ENCODE measurements at places on chromosomes 4 and X.

GRCh38 chrX:85244450-85245211 lies 840 bp downstream of the ZNF711 start:
- peak; percentile 61 for DNase-seq

DNA sequence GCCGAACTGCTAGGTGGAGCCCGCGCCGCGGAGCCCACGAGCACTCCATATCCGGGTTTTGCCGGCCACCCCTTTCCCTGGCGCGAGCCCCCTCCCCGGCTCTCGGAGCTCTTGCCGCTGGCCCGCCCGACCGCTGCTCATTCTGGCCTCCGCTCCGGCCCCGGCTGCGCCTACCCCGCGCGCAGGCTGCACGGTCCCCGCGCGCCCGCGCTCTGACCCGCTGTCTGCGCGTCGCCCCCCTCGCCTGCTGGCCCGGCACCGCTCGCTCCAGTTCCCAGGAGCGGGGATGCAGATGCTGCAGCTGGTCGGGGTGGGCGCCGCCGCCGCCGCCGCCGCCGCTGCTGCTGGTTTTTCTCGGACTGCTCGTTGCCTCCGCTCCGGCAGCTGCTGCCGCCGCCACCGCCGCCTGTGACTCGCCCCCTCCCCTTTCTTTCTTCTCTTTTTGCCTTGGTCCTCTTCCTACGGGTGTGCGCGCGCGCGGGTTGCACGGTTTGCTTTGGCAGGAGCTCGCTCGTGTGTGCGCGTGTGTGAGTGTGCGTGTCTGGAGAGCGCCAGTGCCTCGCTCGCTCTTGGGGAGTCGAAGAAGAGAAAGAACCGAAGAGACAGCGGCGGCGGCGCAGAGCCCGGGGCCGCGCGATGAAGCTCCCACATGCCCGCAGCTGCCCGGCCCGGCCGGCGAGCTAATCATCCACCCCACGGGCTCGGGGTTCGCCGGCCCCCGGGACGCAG lies at the start of gene ADGRL3:
Gene ADGRL3 (plus strand): TSS at position 140 of the 729 bp plus-strand sequence.
- DNase-seq, result no peak

DNA sequence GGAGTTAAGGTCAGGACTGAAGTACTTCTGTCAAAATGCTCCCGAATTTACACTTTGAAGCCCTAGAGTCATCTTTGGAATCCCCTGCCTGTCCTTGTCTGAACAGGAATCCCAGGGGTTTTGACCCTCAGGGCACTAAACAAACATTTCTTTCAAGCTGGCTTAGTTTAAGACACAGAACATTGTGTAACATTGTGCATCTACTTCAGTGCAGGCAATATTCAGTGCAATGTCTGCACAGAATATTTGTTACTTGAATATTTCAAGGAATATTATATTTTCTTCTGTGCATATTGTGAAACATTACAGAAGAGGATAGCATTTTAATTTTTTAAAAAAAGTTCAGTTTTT lies 763.4 kb downstream of the PCDH18 start:
- no peak for DNase-seq

- no peak for DNase-seq
Measured at GRCh38 chr4:11783588-11783987, 354.9 kb upstream of the HS3ST1 start.

DNA sequence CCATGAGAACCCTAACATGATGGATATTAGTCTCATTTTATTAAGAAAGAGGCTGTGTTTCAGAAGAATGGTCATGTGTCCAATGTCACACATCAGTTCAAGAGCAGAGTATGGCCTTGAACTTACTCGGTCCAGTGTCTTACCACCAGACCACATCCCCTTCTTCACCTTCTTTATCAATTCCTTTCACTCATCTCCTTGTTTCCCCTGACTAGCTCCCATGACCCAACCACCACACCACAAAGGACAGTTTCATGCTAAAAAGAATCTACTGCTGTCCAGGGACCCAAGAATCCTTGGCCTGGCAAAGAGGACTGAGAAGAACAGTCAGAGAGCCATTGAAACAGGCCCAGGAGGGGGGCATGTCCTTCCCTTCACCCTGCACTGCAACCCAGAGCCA lies 33.6 kb upstream of the MSN start:
- DNase-seq, result no peak

DNA sequence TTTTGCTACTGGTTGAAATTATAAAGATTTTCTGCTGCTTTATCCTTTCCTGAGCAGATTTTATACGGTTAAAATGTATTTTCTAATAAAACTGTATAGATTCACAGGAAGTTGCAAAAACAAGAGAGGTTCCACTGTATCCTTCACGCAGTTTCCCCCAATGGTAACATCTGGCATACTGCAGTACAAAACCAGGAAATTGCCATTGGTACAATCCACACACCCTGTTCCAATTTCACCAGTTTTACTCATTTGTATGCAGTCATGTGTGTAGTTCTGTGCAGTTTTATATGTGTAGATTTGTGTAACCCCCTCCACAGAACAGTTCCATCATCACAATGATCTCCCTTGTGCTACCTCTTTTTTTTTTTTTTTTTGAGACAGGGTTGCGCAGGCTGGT lies 20.0 kb downstream of the DDX3X start:
- DNase-seq, result no peak

DNA sequence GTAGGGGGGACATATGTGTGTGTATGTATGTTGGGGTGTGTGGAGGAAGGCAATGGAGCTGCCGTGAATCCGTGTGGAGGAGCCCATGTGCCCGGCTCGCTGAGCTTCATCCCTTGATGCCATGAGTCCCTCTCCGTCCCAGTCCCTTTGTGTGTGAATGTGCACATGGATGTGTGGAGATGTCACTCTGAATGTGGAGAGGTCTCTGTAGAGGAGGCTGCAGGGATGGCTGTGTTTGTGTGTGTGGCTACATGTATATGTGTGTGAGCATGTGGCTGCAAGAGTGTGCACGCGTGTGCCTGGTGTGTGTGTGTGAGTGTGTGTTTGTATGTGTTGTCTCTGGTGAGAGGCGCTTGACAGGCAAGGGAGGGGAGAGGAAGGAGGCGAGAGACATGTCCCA lies 1.3 kb downstream of the DLG3 start:
- DNase-seq, result no peak

DNA sequence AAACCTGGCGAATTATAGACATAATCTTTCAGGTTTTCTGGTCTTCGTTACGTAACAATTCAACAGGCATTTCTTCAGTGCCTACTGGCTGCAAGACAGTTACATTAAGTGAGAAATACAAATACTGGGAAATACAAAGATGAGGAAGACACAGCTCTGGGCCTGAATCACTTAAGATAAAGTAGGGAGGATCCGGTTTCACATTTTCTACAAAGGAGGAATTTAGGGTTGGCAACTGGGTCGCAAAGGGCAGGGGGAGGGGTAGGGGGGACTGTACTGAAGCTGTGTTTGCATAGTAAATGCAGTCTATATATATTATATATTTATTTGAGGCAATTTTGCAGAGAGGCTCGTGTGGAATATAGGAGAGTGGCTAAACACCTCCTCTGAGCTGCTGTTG lies 107.4 kb downstream of the MAML3 start:
- no peak for DNase-seq

DNA sequence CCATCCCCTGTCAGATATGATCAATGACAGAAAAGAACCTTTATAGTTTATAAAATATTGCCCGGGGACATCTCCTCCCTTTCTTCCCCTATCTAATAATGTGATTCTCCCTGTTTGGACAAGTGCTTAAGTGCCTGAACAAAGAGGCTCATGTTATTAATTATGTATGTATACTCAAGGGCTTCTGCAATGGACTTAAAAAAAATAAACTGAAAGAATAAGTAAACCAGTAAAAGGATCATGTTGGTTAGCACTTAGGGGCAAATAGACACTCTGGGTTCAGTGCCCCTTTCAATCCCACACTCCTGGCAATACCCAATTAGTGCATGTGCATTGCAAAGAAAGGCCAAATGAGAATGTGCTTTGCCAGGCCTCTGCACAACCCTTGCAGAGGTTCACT lies 30.7 kb upstream of the RPS6KA6 start:
- DNase-seq, result no peak

- DNase-seq, result no peak
Measured at GRCh38 chr4:113732967-113733527, 28.5 kb downstream of the CAMK2D start.

GRCh38 chr4:52550186-52550585 lies 108.9 kb downstream of the USP46 start:
- no peak for DNase-seq

GRCh38 chr4:188841523-188841922 lies 702.3 kb downstream of the TRIML1 start:
- DNase-seq, result no peak

GRCh38 chrX:10039821-10040793 lies 72.9 kb downstream of the CLDN34 start:
- peak; percentile 14 for DNase-seq

- no peak for DNase-seq
Measured at GRCh38 chr4:15938182-15938581, 358 bp downstream of the FGFBP1 start.

GRCh38 chr4:106329041-106329618 lies 12.8 kb downstream of the AIMP1 start:
- peak; percentile 66 for DNase-seq

DNA sequence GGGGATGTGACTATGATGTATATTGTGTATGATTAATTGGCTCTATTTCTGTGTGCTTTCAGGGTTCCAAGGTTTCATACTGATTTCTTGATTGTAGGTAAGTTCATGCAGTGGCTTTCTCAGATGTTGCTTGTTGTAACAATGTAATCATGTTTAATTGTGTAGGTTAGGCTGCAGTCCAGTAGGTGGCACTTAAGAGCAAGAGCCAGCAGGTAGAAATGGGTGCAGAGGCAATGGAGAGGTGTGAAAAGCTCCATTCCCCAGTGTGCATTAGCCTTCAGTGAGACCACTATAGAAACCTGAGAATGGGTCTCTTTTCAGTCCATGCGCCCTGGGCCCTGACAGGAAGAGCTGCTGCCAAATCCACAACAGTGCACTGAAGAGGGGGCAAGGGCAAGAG lies 28.2 kb downstream of the DCAF12L2 start:
- no peak for DNase-seq

DNA sequence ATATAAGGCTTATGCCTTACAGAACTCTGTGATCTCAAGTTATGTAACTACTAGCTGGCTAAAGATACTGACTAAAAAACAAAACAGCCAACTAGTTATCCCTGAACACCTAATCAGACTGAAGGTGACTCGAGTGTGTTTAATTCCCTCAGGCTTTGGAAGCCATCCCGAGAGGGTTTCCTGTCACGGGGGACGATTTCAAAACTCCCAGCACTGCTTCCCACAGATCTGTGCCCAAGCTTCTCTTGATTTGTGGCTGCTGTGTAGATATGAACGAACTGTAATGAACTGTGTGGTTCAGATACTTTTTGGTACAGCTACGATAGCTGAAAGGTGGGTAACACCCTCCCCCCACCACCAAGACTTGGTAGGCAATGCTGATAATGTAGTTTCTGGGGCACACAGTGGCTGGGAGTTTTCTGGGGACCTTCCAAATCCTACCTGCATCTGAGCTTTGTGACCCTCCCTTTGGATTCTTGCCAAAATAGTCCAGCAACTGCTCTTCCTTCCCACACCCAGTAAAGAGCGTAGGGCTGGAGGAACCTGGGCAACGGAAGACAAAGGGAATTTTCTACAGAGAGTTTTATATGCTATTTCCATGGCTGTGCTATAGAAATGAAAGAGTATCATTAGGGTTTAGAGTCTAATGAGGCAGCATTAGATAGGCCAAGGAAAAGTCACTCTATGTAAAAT lies 148.8 kb downstream of the MGST2 start:
- no peak for DNase-seq

DNA sequence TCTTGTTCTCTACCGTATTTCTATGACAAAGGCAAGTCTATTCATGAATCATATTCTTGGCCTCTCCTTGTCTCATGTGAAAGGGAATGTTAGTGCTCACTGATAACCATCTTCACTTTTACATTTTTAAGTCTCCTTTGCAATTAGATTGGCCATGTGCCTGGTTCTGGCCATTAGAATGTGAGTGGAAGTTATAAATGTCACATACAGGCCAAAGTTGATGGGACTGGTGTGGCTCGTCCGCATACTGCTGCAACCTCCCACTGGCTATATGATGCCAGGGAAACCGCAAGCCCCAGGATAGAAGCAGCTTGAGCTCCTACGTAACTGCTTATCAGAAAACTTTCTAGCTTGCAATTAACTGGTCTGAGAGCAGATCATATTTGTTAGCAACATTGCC lies 86.1 kb downstream of the MAGEC1 start:
- no peak for DNase-seq

- no peak for DNase-seq
Measured at GRCh38 chr4:47560682-47561081, 75.6 kb downstream of the ATP10D start.

GRCh38 chrX:18146954-18147353 lies 73.7 kb downstream of the BEND2 start:
- DNase-seq, result peak; percentile 43

- DNase-seq, result peak; percentile 93
Measured at GRCh38 chr4:158209825-158210807, at the start of gene TMEM144. TSS of gene TMEM144 (plus strand) at chr4:158210486. CDS start at chr4:158212668, 2,182 bp downstream.

- DNase-seq, result no peak
Measured at GRCh38 chr4:7058792-7059191, 9.1 kb downstream of the GRPEL1 start.

DNA sequence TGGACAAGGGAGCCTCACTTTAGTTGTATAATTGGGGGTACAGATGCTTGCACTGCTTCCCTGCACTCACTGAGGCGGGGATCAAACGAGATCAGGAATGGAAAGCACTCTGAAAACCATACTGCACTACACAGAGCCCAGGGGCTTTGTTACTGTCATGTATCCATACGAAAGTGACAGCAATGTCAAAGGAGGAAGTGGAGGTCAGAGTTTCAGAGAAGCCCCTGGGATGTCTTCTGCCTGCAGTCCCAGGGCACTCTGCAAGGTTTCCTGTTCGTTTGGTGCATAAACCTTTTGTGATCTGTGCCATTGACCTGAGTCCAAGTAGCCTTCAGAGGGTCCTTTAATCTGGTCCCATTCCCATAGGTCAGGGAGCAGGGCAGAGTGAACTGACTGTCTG lies 31.2 kb downstream of the RNF175 start:
- no peak for DNase-seq

GRCh38 chrX:125628435-125628834 lies 308.8 kb downstream of the TEX13C start:
- no peak for DNase-seq

DNA sequence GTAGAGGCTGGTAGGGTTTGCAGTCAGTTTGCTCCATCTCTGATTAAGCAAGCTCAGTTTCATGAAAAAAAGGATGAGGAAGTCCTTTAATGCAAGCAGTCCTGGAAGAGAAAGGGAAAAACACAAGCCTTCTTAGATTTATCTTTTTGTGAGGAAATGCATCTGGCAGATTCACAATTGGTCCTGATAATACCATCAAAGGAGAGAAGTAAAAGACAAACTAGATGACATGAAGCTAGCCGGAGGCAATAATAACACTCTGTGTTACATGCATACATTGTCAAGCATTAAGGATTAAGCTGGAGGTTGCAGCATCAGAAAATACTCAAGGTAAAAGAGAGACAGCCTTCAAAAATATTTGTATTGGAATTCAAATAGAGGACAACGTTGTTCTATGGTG lies 356.0 kb upstream of the TEX13C start:
- DNase-seq, result no peak
